Heart right ventricle (tissue), 16 donors: ENCODE measurements at places on chromosomes 1 and 21. TPM values are rescaled to one million over a fixed set of nuclear protein-coding genes. Genes with fewer than 3 reads are reported as not detected.

The MANEAL gene
- 2.0 TPM for total RNA-seq

The CAPN8 gene
- total RNA-seq = not detected

DNA sequence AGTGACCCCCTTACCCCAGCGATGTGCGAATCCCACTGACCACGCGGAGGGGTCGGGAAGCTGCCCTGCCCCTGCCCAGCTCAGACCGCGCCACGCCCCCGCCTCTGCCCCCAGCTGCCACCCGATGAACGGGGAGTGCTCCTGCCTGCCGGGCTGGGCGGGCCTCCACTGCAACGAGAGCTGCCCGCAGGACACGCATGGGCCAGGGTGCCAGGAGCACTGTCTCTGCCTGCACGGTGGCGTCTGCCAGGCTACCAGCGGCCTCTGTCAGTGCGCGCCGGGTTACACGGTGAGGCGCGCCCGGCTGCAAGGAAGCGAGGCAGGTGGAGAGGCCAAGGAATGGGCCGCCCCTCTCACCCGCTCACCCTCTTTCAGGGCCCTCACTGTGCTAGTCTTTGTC is 11.9 kb upstream of the LRRC71 start:
- H3K27ac ChIP-seq = no peak overlapping the region
- no peaks in the 10 kb centered on the region for H3K27me3 ChIP-seq
- peaks cover 22% of the 10 kb centered on the region for H3K4me1 ChIP-seq
- peaks cover 69% of the 10 kb centered on the region for H3K36me3 ChIP-seq

DNA sequence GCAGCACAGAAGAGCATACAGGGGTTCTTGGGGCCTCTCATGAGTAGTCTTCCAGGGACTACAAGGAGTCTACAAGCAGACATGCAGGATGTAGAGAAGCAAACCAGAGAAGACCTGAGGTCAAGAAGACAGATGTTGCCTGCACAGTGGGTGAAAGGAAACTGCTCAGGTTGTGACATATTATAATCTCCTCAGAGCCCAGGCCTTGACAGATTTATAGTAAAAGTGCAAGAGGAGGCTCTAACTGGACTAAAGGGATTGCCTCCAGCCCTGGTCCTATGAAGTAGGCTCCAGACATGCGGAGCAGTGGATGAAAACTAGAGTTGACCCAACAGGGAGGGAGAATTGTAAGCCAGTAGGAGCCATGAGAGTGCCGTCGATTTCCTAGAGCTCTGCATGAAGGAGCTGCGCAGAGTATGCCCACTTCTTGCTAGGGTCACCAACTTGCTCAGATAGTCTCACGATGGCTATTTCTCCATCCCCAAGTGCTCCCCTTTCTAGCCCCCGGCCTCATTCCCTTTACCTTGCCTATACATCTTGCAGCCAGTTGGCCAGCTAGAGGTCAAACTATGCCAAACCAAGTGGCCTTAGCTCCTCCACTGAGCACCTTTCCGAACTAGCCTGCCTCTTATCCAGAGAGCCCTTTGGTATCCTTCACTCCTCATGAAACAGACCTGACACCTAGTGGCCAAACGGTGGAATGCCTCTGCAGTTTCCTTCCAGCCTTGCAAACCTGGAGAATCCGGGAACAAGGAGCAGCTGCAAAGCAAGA is 36.2 kb upstream of the IPO9 start:
- DNase-seq = peak; percentile 86
- peaks cover 41% of the 10 kb centered on the region for H3K4me1 ChIP-seq
- H3K27ac ChIP-seq = peak overlapping the region; percentile 82
- H3K27me3 ChIP-seq = no peaks in the 10 kb centered on the region
- H3K36me3 ChIP-seq = peaks cover 77% of the 10 kb centered on the region
- no peak overlapping the region for H3K4me3 ChIP-seq

DNA sequence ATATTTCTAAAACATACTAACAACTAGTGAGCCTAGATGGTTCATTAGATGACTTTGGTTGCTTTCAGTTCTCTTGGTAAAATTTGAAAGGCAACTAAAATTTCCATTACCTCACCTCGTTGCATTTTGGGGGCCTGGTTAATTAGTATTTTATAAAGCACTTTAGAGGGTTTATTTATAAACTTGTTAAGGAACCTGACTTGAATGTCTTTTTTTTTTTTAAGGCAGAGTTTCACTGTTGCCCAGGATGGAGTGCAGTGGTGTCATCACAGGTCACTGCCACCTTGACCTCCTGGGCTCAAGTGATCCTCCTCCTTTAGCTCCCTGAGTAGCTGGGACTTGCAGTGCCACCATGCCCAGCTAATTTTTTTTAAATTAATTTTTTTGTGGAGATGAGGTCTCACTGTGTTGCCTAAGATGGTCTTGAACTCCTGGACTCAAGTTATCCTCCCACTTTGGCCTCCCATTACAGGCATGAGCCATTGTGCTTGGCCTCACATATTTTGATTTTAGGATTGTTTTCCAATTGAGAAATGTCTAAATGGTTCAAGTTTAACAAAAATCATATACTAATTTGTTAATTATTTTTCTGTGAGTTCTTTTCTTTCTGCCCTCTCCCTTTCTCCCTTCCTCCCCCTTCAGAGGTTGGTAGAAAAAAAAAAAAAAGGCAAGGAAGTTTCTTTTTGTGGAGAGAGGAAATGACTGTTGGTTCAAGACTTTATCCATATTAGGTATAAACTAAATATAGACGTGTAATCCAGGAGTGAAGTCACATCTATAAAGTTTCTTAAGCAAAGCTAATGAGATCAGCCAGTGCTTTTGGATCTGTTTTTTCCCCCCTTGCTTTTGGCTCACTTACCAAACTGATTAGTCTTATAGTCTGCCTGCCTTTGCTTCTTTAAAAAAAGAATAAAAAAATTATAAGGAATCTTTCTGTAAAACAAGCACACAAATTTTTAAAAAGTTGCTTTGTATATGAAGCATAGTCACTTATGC is 24.7 kb downstream of the CLIC4 start:
- no peaks in the 10 kb centered on the region for H3K27me3 ChIP-seq
- peaks cover 47% of the 10 kb centered on the region for H3K4me1 ChIP-seq
- peak overlapping the region; percentile 0 for H3K4me3 ChIP-seq
- H3K27ac ChIP-seq = peak overlapping the region; percentile 68
- no peak for DNase-seq

- no peak overlapping the region for H3K27ac ChIP-seq
- no peaks in the 10 kb centered on the region for H3K27me3 ChIP-seq
- no peak overlapping the region for H3K4me3 ChIP-seq
- DNase-seq = no peak
Measured at GRCh38 chr1:202058001-202058908, 47.9 kb downstream of the ELF3 start.

DNA sequence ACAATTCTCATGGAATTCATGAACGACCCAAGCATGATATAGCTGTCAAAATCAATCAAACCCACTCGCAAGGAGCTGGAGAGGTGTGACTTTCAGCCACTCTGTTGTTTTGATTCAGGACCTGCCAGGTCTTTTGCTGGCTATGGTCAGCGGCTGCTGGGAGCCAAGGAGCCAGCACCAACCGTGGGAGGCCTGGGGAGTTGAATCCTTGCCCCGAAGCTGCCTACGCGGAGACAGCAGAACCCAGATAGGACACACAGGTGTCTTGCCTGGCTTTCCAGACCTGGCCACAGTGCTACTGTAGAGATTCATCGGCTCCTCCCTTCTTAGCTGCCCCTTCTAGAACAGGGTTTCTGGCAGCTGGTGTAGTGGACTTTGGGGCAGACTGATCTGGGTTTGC is 42.7 kb downstream of the ZSCAN20 start:
- no peak overlapping the region for H3K27ac ChIP-seq
- H3K27me3 ChIP-seq = no peaks in the 10 kb centered on the region
- no peak for DNase-seq
- H3K4me3 ChIP-seq = no peak overlapping the region
- peaks cover 14% of the 10 kb centered on the region for H3K4me1 ChIP-seq

- H3K27ac ChIP-seq = no peak overlapping the region
- no peaks in the 10 kb centered on the region for H3K36me3 ChIP-seq
- H3K27me3 ChIP-seq = no peaks in the 10 kb centered on the region
- no peak overlapping the region for H3K4me3 ChIP-seq
- DNase-seq = no peak
- no peaks in the 10 kb centered on the region for H3K4me1 ChIP-seq
Measured at GRCh38 chr1:198763298-198763714, 124.5 kb downstream of the PTPRC start.

- H3K4me1 ChIP-seq = peaks cover under 1% of the 10 kb centered on the region
- DNase-seq = no peak
- no peak overlapping the region for H3K27ac ChIP-seq
- H3K27me3 ChIP-seq = no peaks in the 10 kb centered on the region
- no peaks in the 10 kb centered on the region for H3K36me3 ChIP-seq
Measured at GRCh38 chr1:8009043-8010002, 16.8 kb downstream of the ERRFI1 start.

GRCh38 chr1:54969879-54970278 is 10.5 kb upstream of the TMEM61 start:
- no peak overlapping the region for H3K4me3 ChIP-seq
- no peak overlapping the region for H3K27ac ChIP-seq
- H3K36me3 ChIP-seq = no peaks in the 10 kb centered on the region
- DNase-seq = no peak
- H3K27me3 ChIP-seq = peaks cover 14% of the 10 kb centered on the region
